ENCODE measurements at places on chromosomes 7 and 10.

DNA sequence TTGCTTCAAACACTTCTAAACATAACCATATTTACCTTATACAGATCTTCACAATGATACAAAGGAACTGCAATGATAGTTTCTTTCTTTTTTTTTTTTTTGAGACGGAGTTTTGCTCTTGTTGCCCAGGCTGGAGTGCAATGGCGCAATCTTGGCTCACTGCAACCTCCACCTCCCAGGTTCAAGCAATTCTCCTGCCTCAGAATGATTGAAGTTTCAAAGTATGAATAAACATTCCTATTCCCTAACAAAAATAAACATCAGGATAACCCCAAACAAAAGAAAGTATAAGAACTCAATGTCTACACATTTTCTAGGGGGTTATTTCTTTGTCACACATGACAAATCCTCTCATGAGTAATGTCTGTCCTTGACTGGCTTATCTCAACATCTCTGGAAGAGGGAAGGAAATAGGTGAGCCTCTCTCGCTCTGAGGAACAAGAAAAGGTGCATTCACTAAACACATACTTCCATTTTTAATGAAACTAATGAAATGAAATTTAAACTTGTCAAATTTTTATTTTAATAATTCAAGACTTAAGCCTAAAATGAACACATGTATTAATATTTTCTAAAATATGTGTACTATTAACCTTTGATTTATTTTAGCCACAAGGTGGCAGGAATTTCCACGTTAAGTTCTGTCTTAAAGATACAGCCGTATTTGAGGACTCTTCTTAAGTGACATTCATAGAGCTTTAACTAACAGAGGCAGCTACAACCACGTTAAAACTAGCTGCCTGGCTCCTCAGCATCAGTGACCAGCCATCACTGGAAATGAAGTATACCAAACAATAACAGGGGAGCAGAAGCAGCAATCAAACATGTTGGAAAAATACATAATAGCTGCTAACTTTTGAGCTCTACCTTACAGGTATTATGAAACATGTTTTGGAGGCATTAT is 58.3 kb downstream of the MALSU1 start:
- no peak for DNase-seq

GRCh38 chr10:3067118-3067858 is at the start of gene PFKP:
Gene PFKP (plus strand): TSS chr10:3067548. CDS start chr10:3067596, 48 bp downstream.
- DNase-seq, result peak; percentile 36

- no peak for DNase-seq
Observed at GRCh38 chr10:24722131-24722675, 1.5 kb downstream of the ARHGAP21 start.

DNA sequence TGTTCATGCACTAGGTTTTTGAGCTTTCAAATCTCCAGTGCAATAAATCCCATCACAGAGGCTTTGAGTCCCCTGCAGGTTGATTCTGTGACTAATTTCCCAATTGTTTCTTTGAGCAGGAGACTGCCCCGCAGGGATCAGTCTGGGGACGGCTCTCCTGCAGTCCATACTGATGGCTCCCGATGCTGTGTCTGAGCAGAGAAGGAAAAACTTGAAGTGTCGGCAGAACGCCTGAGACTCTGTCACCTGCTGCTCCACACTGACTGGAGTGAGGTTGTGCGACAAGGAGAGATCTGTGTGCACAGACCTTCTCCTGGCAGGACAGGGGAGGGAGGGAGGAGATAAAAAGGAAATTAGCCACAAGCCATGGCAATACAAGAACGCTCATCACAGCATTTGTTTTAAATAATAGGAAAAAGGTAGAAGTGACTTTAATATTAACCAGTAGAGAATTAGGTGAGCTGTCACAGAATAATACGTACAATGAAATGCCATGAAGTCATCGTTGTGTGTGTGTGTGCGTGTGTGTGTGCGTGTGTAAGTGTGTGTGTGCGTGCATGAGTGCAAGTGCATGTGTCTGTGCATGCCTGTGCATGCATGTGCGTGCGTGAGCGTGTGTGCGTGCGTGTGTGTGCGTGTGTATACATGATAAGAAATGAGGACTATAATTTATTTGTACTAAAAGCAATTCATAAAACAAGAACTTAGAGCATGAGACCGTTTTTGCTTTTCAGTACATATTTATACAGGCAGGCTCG is 38.2 kb downstream of the HTR5A start:
- no peak for DNase-seq

DNA sequence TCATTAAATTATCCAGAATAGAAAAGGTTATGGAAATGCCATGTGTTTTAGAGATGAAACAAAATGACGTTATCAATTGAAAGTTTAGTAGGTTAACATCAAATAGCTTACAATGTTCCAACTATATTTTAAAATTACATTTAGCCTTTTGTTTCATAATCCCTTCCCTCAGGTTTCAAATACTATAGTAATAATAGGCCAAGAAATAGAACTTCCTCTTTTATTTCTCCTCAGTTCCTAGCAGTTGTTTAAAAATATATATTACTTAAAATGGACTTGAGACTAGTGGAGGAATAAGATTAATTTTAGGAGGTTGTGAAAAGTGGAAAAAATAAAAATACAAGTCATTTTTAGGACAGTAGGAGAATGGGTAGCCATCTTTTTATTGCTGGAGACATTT is 16.4 kb upstream of the PDSS1 start:
- DNase-seq, result no peak

DNA sequence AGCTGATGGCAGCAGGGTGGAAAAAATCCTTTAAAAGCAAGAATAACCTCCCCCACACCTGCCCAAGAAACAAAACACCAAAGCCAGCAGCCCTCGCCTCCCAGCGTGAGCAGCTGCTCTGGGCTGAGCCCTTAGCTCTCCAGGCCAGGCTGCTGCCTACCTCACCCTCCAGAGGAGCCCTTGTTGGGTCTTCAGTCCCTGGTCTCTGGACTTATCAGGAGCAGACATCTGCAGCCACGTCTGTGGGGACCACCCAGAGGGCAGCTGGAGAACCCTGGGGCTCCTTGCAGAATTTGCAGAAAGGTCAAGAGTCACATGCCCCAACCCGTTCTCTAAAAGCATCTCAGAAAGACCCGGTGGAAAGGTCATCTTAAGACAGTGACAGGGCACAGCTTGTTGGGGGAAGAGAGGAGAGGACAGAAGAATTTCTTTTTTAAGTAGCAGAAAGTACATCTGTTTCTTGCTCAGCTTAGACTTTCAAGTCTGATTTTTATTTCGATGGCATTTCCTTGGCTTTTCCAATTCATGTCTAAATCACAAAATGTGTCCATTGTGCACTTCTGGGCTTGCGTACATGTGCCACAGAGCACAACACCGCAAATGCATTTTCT is 425.7 kb upstream of the NFE2L3 start:
- no peak for DNase-seq

GRCh38 chr7:69717221-69717620 is 118.9 kb downstream of the AUTS2 start:
- no peak for DNase-seq

Measured in stimulated activated CD8-positive, alpha-beta memory T cell treated with anti-CD3 and anti-CD28 coated beads, Interleukin-2, amount 100 ng/mL, for 1 hour (primary cell).